ENCODE measurements at places on chromosomes 1 and 21.

DNA sequence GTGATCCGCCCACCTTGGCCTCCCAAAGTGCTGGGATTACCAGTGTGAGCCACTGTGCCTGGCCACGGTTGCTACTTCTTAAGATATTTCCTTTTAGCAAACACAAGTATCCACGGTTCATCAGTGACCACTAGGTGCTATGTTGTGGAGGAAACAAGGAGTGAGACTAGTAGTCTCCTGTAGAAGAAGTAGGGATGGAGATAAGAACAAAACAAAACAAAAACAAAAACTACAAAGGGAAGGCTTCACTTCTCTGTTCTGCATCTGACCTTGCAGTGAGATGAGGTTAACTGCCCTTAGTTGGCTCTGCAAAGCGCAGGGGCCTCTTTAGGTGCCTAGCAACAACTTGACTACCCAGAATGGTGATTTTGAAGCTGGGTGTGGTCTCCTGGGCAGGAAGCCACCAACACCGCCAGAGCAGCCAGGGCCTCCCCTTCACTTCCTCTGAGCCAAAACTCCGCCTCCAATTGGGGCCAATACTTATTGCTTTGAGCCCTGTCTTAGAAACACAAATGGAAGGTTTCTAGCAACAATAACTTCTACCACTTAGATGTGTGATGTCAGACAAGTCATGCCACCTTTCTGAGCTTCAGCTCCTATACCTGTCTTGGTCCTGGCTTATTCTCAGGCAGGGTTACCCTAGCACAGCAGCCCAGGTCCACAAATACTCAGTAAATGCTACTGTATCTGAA, 12.8 kb upstream of the CDC42 start:
- DNase-seq = peak; percentile 68

DNA sequence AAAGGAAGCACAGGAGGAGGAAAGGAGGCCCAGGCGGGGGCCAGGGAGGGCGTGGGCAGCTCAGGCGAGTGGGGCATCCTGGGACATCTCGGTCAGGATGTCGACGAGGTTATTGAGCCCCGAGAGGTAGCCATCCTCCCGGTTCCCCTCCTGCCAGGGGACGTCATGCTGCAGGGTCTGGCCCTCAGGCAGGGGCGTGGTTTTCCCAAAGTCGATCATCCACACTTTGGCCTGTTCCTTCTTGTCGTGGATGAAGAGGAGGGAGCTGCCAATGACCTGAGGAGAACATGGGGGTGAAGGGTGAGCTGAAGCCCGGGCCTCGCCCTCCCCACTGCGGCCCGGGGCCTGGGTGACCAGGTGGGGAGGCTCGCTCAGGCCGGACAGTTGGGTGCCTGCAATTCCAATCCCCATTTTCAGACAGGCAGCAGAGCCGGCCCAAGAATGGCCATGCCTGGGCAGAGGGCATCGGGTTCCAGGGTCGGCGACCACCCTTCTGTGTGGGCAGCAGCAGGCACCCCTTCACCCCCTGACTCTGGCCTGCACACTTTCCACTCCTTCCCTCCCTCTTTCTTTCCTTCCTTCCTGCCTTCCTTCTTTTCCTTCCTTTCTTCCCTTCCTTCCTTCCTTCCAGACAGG, 86.2 kb downstream of the STUM start:
- DNase-seq = no peak

DNA sequence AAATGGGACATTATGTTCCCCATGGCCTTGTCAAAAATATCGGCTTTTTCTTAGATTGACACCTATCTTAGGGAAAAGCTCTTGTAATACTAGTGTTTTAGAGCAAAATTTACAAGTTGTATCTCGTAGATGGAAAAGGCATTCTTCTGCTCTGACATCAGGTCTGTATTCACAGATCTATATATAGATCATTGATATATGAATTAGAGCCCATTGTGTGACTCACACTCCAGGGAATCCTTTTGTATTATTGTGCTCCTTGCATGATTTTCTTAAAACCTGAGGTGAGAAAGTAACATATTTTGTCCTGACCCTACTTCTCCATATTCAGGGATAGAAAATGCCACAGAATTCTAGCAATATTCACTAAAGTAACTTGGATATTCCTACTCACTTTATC, 1160.8 kb upstream of the B3GALT2 start:
- no peak for DNase-seq

GRCh38 chr21:14548779-14549178, 2.7 kb upstream of the SAMSN1 start:
- DNase-seq = no peak

DNA sequence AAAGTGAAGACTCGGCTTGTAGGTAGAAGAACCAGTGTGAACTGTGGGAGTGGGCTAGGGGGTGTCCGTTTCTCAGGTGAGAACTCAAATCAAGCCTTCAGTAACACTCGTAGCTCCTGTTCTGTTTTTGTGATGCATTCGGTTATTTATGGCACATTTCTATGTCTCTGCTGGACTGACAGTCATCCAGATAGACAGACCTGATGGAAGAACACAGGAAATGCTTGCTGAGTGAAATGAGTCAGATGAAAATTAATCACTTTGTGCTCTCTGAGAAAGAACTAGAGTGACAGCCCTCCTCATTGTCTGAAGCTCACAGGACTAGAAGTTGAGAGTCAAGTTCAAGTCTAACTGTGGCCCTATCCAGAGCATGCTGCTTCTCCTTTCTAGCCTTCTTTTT, 360.1 kb upstream of the PLXNA2 start:
- no peak for DNase-seq

GRCh38 chr1:116871779-116872146, 38.0 kb upstream of the PTGFRN start:
- no peak for DNase-seq

DNA sequence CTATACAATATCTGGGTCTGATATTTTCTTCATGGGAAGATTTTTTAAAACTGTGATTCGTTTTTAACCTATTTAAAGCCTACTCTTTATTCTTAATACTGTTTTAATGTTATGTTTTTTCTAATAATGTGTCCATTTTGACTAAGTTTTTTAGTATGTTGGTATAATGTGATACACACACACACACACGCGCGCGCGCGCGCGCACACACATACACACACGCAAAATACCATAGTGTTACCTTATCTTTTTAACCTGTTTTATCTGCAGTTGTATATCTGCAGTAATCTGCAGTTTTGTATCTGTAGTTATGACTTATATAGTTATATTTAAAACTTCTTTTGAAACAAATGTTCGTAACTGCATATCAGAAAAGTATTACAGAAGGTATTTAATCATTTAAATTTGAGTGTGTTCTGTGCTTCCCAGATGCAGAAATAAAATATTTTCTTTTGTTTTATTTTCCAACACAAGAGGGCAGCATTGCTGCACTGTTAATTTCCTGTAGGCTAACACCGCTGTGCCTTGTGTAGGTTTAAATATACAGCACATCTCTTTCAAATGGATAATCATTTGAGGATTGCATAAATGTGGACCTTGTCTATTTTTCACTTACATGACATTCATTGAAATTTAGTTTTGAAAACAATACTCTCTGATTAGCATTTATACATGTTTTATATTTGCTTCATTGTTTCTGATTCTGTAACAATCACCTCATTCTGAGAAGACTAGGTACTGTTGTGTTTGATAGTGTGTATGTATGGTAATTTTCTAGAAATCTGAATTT, 166.1 kb downstream of the PDE4B start:
- no peak for DNase-seq

GRCh38 chr1:1924386-1924785, 5.3 kb upstream of the TMEM52 start:
- DNase-seq = no peak

DNA sequence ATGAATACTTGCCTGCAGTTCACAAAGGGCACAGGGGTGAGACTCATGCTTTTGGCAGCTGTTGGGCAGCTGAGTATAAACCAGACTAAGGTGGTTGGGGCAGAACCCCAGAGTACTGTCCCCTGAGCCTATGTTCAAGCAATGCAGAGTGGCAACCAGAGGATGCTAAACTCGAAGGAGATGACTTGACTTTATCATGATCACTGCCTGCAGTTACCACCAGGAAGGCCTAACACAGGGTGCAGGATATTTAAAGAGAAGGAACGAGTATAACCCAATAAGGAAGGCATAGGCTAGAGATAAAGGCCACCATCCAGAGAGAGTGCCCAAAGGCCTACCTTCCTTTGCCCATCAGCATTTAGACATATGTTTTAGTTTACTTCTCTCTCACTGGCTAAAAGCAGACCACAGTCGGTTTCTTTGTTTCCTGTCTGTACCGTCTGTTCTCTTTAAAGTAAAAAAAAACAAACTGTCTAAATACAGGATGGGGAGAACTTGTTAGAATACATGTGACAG, 83.3 kb downstream of the MPZL1 start:
- no peak for DNase-seq

DNA sequence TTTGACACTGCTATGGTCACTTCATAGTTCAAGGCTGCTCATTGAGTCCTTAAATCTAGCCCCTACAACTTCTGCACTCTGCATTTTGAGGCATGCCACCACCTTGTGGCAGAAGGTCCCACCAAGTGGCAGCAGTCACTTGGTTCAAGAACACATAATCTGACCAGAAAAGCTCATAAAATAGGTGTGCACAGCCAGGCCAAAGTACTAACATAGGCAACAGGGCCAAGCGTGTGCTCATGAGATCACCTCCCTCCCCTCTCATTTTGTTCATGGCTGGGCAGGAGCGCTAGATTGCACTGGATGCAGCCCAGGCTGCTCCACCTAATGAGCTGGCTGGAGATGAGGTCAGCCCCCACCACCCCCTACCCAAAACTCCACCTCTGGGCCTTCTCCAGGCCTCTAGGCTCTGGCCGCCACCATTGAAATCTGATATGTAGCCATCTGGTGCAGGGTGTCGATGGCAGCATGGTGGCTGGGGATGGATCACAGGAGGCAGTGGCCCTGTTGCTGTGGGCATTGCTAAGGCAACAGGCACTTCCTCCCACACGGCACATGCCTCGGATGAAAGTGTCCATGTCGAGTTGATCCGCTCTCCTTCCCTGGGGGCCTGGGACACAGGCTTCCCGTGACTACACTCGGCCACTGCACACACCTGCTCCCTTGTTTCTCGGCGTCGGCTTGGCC, 193.2 kb downstream of the TRABD2B start:
- DNase-seq = no peak

GRCh38 chr1:111399792-111400610, 27.5 kb downstream of the OVGP1 start:
- DNase-seq = no peak

DNA sequence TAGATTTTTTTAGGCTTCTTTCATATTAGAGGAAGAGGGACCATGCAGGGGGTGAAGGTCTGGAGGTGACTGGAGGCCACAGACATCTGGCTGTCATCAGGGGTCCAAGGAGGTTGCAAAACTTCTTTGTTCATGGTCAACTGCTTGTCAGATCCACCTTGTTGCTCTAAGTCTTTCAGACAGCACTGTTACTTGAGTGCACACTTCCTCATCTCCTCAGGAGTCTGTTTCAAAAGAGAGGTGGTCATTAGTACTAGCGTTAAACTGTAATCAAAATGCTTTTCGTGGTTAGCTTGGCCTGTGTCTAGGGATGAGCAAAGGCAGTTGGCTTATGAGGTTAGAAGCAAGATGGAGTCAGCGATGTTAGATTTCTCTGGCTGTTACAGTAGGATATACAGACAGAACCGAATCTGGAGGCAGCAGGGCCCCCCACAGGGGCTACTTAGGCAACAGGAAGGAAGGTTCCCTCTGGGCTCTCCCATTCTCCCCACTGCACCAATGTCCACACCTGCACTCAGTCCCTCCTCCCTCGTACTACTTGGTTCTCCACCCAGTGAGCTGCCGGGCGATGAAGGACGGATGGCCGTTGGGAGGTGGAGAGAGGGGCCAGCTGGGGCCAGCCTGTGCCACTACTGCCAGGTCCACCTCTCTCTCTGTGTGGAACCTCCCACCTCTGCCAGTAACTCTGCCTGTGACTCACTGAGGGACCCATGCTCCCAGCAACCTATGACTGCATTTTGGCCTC, 57.2 kb downstream of the TOR1AIP2 start:
- DNase-seq = no peak

DNA sequence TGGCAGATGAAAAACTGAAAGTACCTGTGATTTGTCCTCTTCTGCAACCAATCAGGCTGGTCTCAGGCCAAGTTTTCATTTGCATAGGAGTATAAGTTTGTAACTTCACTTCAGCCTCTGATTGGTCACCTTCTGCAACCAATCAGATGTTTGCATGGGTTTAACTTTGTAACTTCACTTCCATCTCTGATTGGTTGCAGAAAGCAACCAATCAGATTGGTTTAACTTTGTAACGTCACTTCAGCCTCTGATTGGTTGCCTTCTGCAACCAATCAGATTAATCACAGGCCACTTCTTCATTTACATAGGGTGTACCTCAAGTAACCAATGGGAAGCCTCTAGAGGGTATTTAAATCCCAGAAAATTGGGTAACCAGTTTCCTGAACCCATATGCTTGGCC, 18.9 kb upstream of the TUT4 start:
- no peak for DNase-seq

DNA sequence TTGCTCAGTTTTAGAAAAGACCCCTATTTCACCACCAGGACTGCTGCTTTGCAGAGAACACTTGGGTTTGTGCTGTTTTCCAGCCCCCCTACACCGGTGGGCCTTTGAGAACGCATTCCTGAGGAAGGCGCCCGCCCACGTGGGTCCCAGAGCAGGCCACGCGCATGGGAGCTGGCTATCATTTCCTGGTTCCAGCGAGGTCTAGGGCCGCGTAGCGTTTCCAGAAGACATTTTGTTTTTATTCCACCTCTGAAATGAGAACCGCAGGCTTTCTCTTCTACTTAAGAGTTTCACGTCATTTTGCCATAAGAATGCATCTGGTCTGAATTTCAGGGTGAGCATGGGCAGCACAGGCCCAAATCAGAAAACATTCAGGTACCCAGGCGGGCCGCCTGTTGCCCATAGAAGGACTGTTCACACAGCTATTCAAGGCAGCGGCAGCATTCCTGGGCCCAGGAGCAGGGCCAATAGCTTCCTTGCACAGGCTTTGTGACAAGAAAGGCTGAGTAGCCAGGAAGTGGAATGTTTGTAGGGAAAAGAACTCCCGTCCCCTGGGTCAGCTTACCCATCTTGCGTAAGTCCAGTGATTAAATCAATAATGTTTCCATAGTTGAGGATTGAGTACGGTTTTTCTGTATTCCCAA, 1.4 kb upstream of the KLHL21 start:
- DNase-seq = no peak

- DNase-seq = no peak
Measured at GRCh38 chr21:45839274-45839673, 142.3 kb upstream of the COL6A1 start.

DNA sequence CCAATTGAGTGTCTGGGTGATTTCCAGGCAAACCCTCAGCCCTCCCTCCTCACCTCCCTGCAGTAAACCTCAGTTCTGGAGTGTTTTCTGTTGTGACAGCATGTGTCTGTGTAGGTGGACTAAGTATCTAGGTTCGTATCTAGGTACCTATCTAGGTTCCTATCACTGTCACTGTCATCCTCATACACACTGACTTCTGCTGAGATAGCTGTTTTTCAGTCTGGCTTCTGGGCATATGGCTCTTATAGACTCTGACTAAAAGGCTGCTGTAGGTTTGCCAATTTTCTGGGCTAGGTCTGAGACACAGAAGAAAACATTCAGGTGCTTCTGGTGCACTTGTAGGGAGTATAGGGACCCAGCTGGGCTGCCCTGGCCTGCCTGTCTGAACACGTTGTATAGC, 8.1 kb upstream of the TRIM67 start:
- no peak for DNase-seq

All from activated T-helper 1 cell treated with anti-CD3 and anti-CD28 coated beads, Interleukin-2, amount 50 U/mL, for 16 hours (primary cell).